Retina (tissue), 1 donor: ENCODE measurements at places on chromosomes 11 and 22.

- no peak for DNase-seq
Observed at GRCh38 chr11:43408277-43408676, 49.6 kb downstream of the TTC17 start.

DNA sequence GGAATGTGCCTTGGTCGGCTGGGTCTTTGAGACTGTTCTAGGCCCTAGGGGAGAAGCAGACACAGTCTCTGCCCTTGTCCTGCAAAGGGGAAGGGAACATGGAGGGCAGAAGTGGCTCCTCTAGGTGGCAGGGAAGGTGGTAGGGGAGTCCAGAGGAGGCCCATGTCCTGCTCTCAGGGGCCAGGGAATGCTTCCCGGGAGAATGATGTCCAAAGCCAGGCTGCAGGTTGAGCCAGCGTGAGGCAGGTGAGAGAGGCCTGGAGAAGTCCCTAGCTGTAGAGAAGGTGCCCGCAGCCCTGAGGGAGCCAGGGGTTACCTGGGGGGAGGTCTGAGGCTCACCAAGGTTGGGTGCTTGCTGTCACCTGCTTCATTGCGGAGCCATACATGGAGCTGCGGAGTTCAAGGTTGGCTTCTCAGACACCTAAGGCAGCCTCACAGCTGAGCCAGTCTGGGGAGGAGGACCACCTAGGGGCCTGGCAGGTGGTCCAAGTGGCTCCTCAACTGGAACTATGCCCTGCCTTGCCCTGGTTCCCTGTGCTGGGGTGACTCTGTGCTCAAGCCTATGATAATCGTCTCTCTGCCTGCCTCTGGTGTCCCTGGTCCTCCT, 46.1 kb downstream of the SMIM38 start:
- DNase-seq: no peak

DNA sequence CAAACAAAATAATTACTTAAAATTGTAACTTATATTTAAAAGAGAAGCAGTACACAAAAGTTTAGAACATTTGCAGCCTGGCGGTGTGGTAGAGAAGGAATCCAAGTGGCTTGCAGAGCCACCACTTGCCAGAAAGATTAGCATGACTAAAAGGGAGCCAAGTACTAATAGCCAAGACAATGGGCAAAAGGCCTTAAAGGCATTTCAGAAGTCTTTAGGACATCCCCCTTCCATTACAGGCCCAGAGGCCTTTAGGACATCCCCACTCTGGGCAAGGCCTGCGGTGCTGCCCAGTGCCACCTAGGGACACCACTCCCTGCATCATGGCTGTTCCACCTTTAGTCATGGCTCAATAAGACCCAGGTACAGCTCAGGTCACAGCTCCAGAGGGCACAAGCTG, 32.4 kb downstream of the TMEM225 start:
- no peak for DNase-seq

DNA sequence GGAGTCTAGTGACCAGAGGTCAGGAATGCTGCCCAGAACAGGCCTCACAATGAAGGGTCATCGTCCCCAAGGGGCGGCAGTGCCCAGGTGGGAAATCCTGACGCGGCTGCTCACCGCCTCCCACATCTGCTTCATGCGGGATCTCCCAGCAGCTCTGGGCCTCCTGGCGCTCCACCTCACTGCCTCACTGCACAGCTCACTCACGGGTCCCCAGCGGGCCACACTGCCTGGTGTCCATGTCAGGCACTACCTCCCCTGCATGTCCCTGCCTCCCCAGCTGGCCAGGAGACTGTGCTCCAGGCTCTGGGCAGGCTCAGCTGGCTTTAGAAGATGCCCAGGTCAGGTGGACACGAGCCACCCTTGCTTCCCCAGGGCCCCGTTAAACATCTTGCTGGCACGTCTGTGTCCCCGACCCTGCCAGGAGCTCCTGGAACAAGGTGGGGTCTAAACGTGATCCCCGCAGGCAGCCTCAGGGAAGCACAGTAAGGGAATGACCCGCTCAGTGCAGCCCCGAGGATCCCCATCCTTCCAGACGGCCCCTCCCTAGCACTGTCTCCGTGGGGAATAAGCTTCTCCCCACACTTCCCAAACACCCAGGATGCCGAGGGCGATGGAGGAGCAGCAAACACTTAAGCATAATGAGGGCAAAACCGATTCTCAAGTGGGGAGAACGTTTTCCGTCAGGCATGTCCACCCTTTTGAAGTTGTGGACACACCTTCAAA, 93.2 kb downstream of the TRMU start:
- DNase-seq: no peak

DNA sequence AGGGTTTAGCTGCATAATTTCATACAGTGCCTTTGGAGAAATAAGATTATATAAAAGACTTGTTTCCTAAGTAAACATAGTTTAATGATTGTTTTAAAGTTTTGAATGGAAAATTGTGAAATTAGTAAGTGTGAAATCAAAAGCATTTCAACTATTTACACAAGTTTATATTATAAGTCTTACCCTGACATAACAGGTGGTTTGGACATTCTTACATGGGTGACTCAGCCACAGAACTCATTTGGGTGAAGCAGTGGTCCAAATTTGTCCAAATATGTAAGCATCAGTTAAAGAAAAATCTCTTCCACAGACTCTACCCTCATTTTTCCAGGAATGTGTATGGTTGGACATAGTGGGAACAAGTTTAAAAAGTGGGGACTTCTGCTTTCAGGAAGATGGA, 68.0 kb downstream of the USP47 start:
- no peak for DNase-seq

DNA sequence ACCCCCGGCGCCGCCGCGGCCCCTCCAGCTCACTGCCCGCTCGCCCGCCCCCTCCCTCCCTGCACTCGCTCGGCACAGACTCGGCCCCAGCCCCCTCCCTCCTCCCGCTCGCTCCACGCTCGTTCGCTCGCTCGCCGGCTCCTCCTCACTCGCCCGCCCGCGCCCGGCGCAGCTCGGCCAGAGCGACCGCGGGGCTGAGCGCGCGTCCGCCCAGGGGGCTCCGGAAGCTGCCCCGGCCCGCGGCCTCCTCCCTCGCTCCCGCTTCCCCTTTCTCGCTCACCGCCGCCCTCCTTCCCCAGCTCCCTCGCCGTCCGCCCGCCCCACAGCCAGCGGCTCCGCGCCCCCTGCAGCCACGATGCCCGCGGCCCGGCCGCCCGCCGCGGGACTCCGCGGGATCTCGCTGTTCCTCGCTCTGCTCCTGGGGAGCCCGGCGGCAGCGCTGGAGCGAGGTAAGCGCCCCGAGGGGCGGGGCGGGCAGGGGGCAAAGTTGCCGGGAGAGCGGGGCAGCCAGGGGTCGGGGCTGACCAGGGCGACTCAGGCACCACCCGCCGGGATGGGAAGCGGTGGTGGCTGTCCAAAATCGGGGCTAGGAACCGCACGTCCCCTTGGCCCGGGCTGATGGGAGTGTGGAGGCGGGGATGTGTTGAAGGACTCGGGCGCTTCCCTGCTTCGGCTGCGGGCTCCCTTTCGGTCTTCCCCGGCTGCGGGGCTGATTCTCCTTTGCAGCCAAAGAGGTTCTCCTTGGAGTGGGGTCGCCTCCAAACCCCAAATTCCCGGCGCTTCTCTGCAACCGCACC, at the start of gene SEZ6L:
TSS of gene SEZ6L (plus strand) at position 148 of the 797 bp plus-strand sequence. CDS start at position 356, 208 bp downstream.
- peak; percentile 63 for DNase-seq

DNA sequence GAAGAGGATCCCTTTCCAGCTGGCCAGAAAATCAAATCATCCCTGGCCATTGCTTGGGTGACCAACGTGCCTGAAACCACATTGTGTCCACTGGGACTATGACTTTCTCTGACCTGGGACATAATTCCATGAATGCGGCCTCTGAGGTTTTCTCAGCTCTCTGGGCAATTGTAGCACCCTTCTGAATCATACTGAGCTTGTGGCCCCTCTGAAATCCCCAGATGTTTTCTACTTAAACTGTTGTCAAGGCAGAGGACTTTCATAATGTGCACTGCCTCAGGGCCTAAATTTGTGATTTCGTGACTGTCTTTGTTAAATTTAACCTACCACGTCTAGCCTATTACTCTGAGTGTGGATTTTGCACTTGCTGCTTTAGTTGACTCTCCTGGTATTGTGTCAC, 321.1 kb upstream of the PLET1 start:
- no peak for DNase-seq

- no peak for DNase-seq
Observed at GRCh38 chr11:126719740-126720139, 280.8 kb downstream of the KIRREL3 start.

DNA sequence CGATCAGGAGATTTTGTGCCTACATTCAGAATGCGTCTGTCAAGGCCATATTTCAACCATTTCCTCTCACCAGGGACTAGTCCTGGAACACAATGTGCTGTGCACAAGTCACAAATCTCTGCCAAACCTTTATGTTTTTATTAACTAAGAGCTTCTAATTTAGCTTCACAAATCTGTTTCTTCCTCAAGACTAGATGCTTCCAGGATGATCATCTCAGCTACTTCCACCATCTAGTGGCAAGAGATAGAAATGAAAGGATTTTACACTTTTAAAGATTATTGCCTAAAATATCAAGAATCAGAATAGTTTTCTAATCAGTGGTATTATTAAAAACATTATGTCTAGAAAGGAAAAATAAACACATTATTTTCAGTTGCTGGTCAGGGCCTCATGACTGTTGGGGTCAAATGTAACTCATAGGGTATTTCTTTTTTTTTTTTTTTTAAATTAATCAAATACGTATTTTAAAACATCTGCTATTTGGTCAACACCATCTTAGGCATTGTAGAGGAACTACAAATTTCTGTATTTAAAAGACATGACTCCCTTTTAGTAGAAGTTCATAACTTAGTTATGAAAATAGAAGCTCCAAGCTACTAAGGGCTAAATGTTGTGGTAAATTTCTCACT, 1102.6 kb downstream of the DLG2 start:
- peak; percentile 21 for DNase-seq

DNA sequence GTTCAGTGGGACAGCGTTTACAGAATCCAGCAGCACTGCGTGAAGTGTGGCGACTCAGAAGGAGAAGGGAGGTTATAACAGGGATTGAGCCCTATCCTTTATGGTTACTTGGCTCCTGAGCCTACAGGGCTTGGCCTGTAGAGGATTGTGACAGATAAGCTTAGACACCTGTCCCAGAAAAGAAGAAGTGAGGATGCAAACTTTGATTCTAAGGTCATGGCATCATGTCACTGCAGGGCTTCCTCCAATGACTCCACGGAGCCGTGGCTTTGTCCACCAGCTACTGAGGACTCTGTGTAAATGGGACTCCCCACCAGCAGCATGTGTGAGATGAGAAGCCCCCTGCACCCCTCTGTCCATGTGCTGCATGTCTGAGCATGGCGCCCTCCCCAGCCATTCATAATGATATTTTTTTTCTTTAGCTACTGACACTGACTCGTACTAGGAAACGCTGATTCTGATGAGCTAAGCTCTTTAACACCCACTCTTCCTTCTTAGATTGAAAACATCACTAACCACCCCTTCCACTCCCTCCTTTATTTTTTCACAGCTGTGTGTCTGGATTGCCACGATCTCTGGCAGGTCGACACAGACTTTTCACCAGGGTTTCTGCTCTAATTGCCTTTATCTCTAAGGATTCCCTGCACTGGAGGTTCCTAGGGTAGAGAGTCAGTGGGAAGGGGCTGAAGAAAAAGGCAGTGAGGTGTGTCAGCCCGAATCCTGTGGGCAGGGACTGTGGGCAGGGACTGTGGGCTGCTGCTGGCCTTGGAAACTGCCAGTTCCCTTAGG, 65.5 kb upstream of the TTC12 start:
- DNase-seq: peak; percentile 63

- DNase-seq: no peak
Observed at GRCh38 chr22:25006354-25006753, 53.8 kb downstream of the KIAA1671 start.
